Epithelial cell of alveolus of lung (primary cell): ENCODE measurements at places on chromosomes 3 and 15. TPM values are rescaled to one million over a fixed set of nuclear protein-coding genes. Genes with fewer than 3 reads are reported as not detected.

SLC28A2 gene
- total RNA-seq = not detected in 2 replicates

CFAP20DC gene
- 0.64 and 2.8 TPM in 2 replicates for total RNA-seq

SLC15A2 gene
- total RNA-seq = under 0.01 TPM in 1 of 2 replicates, not detected in the other

ARGFX gene
- total RNA-seq = not detected in 2 replicates

P2RY1 gene
- 1.4 and 8.8 TPM in 2 replicates for total RNA-seq

CPLX3 gene
- total RNA-seq = 0.48 TPM in 1 of 2 replicates, not detected in the other

RPP25 gene
- 18.0 and 18.5 TPM in 2 replicates for total RNA-seq

NEK11 gene
- total RNA-seq = 0.32 and 2.2 TPM in 2 replicates

BMF gene
- 1.7 and 30.4 TPM in 2 replicates for total RNA-seq
